ENCODE measurements at places on chromosomes 3 and 15.

DNA sequence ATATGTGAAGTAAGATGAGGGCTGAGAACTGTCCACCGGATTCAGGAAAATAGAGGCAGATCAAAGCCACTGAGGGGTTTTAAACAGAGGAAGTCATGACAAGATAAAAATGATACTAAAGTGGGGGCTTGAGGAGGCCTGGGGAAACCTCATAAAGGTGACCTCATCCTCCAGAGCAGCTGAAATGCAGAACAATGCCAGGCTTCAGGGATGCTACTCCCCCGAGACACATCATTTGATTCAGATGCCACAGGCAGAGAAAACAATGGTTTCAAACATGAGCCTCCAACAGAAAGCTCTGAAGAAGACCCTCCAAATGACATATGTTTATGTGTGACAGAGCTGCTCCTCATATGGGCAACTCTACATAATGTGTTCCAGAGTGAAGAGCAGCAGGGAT, 6.4 kb downstream of the CFAP20DC start:
- DNase-seq = no peak

DNA sequence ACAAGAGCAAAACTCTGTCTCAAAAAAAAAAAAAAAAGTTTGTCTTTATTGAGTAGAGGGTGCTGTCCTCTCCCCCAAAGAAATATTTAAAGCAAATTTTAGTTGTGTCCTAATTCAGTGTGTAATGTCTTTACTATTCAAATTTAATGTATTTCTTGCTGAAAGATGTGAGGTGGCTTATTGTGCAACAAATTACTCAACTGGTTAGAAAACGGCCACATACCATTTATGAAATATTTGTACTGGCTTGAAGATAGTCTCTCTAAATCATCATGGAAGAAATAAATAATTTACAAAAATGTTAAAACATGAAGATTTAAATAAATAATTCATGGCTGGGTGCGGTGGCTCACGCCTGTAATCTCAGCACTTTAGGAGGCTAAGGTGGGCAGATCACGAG, 63.0 kb downstream of the SLTM start:
- no peak for DNase-seq

DNA sequence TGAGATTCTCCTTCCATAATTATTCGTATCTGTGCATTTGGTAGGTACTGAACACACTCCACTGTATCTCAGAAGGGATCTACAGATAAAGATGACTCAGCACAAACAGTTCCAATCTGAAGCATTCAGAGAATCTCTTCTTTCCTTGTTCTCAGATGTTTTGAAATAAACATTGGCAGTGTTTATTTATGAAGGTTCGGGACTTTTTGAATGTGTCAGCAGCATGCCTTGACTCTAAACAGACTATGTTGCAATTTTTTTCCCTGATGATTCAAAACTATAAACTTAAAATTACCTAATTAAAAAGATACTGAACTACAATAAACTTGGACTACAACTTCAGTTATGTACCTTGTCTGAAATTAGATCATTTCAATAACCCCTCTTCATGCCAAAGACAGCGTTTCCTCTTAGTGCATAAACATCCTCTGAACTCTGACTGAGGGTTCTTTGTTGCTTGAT, 612.9 kb upstream of the TBL1XR1 start:
- no peak for DNase-seq

DNA sequence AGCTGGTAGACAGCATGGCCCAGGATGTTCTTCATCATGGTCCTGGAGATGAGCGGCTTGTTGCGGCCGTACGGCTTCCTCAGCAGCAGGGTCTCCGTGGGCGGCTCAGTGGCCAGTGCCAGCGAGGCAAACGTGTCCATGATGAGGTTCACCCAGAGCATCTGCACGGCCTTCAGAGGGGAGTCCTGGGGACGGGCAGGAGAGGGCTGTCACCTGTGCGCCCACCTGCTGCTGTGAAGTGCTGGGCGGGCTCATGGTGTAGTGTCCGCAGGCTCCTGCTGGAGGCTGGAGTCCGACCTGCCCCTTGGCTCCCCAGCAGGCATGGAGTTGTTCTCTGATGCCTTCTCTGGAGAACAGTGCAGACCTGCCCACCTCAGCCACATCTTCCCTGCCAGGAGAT, 21.9 kb upstream of the SEC13 start:
- no peak for DNase-seq

GRCh38 chr15:87998630-87999029, 257.9 kb downstream of the NTRK3 start:
- DNase-seq = no peak

DNA sequence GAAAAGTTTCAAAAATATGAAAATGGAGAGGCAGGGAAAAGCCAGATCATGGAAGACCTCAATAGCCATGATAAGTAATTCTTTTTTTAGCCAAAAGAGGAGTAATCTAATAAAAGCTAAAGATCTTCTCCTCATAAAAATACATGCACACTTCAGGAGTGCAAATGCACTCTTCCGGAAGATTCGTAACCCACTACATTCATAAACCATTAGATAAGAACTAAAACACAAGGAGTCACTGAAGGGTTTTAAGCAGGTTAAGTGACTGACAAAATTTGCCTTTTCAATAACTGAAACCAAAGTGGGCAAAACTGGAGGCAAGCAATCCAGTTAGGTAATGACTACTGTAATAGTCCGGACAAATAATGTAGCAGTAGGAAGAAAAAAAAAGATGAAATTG, 46.0 kb downstream of the UBE3A start:
- no peak for DNase-seq

DNA sequence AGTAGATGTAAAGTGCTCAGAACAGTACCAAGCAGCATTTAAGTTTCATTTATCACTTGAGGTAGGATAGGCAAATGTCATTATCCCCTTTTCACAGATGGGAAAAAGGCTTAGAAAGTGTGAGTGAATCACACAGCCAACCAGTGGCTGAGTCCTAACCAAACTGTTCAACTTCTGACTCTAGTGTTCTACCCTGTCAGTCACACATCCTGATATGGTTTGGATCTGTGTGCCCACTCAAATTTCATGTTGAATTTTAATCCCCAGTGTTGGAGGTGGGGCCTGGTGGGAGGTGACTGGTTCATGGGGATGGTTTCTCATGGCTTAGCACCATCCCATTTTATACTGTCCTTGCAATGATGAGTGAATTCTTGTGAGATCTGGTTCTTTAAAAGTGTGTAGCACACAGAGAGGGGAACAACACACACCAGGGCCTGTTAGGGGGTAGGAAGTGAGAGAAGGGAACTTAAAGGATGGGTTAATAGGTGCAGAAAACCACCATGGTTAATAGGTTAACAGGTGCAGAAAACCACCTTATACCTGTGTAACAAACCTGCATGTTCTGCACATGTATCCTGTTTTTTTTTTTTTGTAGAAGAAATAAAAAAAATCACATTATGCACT, 304.7 kb downstream of the SUCLG2 start:
- peak; percentile 26 for DNase-seq

DNA sequence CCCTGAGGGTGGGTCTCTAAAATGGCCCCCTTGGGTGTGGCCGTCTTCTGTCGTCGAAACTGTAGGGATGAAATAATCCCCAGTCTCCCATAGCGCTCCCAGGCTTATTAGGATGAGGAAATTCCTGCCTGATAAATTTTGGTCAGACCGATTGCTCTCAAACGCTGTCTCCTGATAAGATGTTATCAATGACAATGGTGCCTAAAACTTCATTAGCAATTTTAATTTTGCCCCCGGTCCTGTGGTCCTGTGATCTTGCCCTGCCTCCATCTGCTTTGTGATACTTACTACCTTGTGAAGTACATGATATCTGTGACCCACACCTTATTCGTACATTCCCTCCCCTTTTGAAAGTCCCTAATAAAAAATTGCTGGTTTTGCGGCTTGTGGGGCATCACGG, 5.1 kb upstream of the RAB7A start:
- DNase-seq = no peak

DNA sequence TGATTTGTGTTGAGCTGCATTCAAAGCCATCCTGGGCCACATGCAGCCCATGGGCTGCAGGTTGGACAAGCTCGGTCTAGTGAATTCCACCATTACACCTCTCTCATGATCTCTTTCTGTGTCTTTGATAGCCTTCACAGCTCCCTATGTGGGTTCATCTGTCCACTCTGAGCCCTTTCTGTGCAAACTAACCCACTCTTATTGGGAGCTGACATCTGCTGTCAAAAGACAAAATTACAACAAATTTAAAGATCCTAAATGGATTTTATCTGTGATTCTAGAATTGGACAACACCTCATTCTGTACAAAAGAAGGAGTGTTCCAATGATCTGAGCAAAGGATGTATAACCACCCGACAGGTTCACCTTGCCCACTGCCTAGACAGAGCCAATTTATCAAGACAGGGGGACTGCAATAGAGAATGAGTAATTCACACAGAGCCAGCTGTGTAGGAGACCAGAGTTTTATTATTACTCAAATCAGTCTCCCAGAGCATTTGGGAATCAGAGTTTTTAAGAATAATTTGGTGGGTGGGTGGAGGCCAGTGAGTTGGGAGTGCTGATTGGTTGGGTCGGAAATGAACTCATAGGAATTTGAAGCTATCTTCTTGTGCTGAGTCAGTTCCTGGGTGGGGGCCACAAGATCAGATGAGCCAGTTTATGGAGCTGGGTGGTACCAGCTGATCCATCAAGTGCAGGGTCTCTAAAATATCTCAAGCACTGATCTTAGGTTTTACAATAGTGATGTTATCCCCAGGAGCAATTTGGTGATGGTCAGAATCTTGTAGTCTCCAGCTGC, 2.6 kb upstream of the XYLB start:
- no peak for DNase-seq

- no peak for DNase-seq
These were observed 193.9 kb upstream of the UBE2E1 start for GRCh38 chr3:23611737-23612295.

DNA sequence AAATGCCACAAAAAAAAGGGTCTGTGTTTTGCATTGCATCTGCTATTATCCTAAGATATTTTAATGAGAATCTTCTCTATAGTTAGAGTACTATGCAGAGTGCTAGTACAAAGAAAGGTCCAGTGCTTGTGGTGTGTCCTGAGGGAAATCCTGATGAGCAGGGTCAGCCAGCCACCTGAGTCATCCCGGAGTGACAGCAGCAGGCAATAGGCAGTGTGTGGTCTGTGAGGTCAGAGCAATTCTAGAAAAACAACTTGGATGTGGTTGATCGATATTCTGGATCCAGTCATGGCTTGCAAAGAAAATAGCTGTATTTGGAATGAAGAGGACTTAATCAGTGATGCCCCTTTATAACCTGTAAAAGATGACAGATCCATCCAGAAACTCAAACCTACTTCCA, 119.2 kb downstream of the CTNNB1 start:
- DNase-seq = no peak

- DNase-seq = no peak
These were observed 2.2 kb downstream of the POLG start for GRCh38 chr15:89332446-89332845.

- no peak for DNase-seq
These were observed 104.5 kb downstream of the SST start for GRCh38 chr3:187565701-187566100.

DNA sequence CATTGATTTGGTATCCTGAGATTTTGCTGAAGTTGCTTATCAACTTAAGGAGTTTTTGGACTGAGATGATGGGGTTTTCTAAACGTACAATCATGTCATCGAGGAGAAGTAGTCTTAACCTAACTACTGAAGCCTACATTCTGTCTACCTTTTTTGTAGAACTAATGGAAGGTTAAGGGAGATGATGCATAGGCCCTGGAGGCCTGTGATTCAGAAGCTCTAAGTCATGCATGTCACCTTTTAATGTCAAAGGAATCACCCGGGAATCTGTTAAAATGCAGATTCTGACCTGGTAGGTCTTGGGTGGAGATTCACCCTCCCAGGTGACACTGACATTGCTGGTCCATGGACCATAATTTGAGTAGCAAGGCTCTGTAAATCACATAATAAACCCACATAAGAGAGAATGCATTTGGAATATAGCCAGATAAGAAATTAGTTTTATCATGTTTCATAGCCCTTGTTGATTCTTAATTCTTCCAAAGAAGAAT, 64.9 kb downstream of the GHSR start:
- no peak for DNase-seq

Data from stimulated activated CD4-positive, alpha-beta T cell treated with anti-CD3 and anti-CD28 coated beads, Interleukin-4, amount 100 ng/mL, for 1 hour (primary cell).